Right hindlimb (tissue), 1 donor: ENCODE measurements at places on chromosomes 4 and X.
A peak's percentile ranks its signal among the peaks of the same experiment; 100 is the strongest.

GRCh38 chr4:7890635-7891393 lies 48.8 kb downstream of the AFAP1 start:
- DNase-seq, result no peak

GRCh38 chrX:132171478-132171877 lies 43.7 kb upstream of the FRMD7 start:
- DNase-seq, result no peak

DNA sequence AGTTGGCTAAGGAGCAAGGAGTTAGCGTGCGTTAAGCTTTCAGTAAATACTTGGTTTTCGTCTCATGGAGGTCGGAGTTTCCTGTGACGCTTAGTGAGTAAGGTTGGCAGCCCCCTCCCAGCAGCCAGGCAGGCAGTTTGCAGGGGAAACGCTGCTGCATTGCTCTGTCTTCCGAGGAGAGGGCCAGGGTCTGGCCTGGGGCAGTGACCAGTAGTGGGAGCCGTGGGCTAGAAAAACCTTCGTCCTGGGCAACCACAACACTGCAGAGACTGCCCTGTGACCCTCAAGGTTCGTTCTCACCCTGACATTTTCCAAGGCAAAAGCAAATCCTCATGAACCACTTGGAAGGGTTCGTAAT lies 432 bp downstream of the TMEM175 start:
- DNase-seq, result no peak

- DNase-seq, result no peak
Measured at GRCh38 chrX:12423346-12423745, 285.1 kb downstream of the FRMPD4 start.

GRCh38 chr4:103018391-103019307 lies 856 bp downstream of the SLC9B1 start:
- DNase-seq, result peak; percentile 45
